ENCODE measurements at places on chromosomes 2 and 18.
A peak's percentile ranks its signal among the peaks of the same experiment; 100 is the strongest.

- DNase-seq, result no peak
These were observed 174.7 kb downstream of the DNER start for GRCh38 chr2:229539628-229540027.

DNA sequence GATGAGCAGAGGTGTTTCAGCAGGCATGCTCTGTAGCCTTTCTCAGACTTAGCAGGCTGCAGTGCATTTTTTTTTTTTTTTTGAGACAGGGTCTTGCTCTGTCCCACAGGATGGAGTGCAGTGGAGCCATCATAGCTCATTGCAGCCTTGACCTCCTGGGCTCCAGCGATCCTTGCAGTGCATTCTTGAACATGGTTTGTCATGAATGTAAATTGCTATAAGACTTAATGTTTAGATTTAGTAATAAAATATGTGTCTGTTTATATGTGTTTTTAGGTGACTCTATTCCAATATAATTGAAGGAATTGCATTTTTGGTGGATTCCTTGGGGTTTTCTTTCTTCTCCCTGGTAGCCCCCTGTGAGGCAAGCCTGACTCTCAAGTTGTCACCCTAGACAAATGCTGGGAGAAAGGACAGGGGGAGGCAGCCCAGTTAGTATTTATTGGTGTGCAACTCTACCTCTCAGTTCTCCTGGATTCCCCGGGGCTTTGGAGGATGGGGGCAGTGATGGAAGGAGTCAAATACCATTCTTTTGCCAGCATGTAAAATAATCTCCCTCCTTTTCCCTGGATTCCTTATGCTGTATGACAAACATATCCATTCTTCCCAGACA is 22.7 kb downstream of the LYPD6B start:
- no peak for DNase-seq

GRCh38 chr2:119756837-119757236 is 2.9 kb upstream of the PTPN4 start:
- no peak for DNase-seq

DNA sequence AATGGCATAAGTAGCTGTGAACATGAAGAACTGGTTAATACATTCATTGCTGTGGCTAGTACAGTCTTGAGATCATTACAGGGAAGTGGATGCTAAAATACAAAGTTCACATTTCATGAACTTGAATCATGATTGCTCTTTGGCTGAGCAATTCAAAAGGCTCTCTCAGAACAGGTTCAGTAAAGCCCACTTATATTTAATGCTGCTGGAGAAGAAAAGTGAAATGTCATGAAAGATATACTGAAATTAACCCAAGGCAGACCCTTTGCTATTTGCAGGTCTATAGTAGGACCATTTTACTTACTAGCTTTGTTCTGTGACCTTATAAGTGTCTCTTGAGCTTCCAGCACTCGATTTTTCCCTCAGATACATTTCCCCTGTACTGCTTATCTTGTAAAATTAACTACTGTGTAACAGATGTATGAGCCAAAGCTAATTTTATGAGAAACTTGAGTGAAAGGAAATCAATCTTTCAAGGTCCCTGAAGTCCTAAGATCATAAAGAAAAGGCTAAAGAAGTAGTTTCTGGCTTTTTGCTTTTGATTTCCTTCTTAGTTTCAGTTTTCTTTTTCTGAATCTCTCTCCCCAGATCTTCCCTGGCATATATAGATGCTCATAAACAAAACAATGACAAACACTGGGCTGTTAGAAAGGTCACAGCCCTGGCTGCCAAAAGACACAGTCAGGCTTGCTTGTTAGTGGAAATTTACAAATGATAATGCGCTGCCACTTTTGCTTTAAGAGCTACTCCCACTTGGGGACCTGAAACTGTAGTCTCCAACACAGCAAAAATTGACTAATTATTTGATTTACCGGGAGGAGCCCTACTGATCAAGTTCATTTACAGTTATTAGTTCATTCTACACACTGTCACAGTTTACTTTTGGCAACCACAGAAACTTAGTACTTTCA is 132.7 kb upstream of the XPO1 start:
- no peak for DNase-seq

GRCh38 chr2:215003001-215003400 is 135.4 kb downstream of the ABCA12 start:
- DNase-seq, result peak; percentile 12

DNA sequence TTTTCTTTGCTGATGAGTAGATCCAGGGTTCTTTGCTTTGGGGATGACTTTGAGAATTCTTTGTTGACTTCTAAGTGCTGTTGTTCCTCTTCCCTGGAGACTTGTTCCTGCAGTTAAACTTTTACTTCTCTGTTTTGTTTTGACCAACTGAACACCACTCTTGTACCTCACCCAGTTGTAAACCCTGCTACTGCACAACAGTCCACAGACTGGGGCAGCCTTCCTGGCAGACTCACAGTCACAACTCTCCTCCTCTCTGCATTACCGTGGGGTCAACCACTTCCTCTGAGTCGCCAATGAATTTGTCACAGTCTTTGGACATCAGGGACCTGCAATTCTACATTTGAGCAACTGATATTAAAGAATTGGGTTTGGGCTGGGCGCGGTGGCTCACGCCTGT is 3.8 kb upstream of the SLC8A1 start:
- no peak for DNase-seq

GRCh38 chr18:3265564-3266033 is 3.7 kb downstream of the MYL12B start:
- DNase-seq, result no peak

DNA sequence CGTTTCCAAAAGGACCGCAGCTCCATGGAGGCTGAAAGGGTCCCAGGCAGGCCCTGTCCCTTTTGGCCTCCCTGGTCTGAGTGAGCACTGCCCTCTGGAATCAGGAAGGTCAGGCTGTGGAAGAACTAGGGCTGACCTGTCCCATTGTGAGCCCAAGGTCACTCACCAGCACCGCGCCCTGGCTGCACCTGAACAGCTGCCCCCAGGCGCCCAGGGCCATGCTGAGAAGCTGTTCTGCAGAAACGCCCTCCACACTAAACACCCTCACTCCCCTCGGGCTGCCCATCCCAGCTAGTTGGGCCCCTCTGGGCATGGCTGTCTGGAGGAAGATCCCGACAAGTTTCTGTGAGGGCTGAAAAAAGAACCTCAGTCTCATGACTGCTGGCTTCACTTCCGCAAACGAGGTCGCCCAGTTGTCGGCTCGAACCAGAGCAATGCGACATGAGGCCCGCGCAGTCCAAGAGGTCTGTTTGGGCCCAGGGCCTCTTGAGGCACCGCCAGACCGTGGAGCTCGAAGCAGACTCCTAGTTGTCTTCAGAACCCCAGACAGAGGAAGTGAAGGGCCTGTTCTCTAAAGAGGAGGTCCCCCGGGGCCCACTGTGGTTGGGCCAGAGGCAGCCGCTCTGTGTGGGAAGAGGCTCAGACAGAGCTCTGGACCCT is 64.4 kb downstream of the INPP5D start:
- peak; percentile 11 for DNase-seq

GRCh38 chr18:76410660-76411417 is 84.2 kb downstream of the ZNF516 start:
- DNase-seq, result no peak

DNA sequence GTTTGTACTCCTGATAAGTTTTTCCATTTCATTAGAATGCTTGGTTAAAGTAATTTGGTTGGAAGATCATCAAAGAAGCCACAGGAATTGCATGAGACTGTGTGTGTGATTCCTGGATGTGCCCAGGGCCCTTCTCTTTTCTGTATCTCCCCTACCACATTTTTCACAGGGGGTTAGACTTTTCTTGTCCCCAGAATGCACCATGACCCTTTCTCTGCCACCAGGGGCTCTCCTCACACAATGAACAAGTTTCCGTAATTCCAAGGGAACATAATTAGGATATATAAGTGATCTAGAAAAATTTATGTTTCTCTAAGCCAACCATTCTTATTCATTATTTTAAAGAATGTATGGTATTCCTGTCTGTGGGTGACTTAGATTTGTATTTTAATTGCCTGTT is 291.8 kb downstream of the NEDD4L start:
- DNase-seq, result no peak

Measured in muscle of arm (tissue), 14 donors.